Jurkat, Clone E6-1 (cell line): ENCODE measurements at places on chromosomes 7 and 10.

DNA sequence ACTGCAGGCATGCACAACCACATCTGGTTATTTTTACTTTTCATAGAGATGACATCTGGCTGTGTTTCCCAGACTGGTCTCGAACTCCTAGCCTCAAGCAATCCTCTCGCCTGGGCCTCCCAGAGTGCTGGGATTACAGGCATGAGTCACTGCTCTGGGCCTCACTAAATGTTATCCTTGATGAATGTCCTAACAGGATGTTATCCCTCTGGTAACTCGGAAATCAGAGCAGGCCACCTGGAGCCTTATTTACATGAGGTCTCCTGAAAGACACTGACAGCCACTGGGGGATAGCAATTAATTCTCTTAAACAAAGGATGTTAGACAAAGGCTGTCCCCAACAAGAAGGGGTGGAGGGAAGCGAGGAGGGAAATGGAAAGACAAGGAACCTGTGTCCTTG lies 4.5 kb upstream of the ZNF438 start:
- DNase-seq, result no peak

DNA sequence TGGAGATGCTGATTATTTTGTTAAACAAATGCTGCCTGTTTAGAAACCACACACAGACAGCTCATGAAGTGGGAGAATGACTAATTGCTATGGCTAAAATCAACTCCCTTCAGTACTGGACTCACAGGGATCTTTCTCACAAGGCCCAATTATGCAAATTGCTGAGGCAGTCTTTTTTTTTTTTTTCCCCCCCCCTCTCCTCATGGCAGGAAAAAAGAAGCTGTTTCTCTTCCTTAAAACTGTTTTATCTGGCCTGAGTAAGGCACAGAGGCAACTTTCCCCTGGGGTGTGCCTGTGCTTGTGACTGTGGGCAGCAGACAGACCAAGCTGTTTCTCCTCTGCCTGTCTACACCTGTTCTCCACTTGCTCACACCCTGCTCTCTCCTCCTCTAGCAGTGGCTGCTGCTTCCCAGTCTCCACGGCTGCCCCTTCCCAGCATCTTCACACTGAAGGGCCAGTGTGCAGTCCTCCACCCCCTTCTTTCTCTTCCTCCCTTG lies 65.4 kb upstream of the STEAP1B start:
- DNase-seq, result no peak

DNA sequence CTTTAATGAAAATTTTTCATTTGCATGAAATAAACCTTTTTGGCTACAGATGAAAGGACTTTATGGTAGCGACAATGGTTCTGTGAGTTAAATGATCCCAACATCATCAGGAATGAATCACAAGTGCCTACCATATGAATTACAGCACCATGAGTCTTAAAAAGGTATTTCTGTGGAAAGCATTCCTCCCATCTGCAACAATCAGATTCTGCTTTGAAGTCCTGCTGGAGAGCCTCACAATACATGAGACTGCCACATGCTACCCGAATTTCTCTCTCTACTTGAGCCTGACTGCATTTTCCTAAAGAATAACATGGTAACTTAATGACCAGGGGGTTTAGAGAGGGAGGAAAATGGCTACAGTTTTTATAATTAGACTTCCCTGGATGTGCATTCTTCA lies 190.3 kb downstream of the TWIST1 start:
- no peak for DNase-seq

DNA sequence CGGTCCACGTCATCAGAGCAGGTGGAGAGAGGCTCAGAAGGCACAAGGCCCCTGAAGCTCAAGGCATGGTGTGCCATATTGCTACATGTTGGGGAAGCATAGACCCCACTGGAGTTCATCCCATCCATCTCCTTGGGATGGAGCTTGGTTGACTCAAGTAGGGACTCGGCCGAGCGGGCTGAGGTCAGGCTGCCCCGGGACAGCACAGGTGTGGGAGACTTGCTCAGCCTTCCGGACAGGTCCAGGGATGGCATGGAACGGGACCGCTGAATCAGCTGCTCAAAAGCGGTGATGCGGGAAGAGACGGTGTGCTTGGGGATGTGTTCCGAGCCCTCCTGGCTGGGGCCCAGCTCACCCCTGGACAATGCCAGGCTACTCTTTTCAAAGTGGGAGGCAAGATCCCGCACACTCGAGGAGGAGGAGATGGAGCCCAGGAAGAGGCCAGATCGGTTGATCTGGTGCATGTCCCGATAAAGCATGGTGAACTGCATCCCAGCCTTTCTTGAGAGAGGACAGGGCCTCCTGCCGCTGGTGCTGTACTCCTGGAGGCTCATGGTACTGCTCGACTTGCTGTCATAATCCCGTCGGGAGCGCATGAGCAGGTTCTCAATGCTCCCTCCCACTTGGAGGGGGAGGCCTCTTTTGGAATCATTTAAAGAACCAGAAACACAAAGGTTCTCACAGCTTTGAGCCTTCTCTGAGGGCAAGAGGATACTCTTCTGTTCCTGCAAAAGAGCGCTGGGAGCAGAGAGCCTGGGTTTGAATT lies 65.6 kb upstream of the PDLIM1 start:
- no peak for DNase-seq

DNA sequence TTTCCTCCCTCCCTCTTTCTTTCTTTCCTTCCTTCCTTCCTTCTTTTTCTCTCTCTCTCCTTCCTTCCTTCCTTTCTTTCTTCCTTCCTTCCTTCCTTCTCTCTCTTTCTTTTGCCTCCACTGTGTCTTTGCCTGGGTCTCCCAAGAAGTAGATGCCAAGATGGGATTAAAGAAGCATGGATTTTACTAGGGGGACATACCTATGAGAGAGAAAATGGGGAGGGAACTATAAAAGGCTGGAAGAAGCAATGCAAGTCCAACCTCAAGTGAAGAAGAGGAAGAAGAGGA lies 33.3 kb upstream of the CRTAC1 start:
- DNase-seq, result no peak

DNA sequence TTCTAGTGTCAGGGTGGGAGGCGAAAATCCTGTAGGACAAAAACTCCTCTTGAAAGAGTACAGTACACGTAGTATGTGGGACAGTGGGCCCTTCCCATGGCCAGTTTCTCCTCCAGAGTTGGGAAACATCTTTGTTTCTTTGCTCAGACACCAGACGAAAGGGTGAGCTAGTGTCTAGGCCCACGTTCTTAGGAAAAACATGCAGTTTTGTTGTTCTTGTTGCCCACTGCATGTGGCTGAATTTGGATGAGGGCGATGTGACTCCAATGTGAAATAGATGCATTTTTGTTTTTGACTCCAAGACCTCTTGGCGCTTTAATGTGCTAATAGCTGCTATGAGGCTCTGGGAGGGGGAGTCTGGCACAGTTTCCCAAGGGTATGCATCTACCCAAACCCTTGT lies 100.8 kb downstream of the ATXN7L1 start:
- no peak for DNase-seq

- no peak for DNase-seq
These were observed 165.2 kb downstream of the AMPH start for GRCh38 chr7:38465956-38466355.

DNA sequence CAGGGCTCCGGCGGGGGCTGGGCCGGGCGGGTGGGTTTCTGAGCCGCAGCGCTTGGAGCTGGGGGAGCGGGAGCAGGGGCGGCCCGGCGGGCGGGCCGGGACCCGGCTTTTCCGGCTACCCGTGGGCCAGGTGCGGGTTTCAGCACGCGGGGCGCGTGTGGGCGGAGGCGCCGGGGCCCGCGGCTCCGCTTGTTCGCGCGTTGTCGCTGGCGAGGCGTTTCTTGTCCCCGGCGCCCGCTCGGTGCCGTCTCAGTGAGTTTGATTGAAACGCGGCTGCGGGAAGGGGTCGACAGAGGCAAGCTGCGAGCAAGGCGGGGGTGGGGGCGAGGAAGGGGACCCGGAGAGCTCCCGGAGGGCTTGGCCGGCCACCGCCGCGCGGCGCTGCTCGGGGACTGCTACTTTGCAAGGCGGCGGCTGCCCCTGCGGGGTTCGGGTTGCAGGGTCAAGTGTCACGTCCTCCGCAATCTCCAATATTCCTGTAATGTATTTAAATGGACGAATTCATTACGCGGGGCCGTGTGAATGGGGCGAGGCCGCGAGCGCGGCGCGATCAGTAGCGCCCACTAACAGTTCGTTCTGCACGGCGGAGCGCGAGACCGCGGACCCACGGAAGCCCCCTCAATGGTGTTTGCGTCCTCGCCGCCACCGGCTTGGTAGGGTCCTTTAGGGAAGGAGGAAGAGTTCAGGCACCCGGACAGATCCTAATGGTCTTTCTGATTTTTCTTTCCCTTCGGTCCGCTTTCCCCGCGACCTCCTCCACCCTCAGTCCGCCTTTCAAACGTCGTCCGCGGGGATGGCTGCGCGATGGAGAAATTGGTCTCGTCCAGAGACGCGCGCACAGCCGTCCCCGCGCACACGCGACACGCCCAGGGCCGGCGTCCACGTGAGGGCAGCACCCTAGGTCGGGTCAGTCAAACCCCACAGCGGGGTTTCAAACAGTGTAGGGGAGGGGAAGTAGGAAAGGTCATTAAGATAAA lies 76.9 kb downstream of the INSIG1 start:
- DNase-seq, result no peak

DNA sequence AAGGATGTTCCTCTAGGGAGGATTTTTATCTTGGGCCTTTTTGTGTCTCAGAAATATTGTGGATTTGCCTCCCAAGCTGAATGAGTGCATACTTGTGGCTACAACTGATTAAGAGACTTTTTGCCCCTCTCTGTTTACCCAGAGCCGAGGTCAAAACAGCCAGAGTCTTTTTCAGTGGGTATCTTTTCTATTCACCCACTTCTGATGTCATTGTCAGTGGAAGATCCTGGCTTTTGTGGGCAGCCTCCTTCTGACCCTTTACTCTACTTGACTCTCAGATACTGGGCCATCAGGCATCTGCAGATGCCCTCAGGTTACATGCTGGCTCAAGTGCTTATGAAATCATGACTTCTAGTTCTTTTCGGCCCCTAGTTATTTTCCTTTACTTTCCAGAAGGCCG lies 19.6 kb upstream of the PIP4K2A start:
- DNase-seq, result no peak

DNA sequence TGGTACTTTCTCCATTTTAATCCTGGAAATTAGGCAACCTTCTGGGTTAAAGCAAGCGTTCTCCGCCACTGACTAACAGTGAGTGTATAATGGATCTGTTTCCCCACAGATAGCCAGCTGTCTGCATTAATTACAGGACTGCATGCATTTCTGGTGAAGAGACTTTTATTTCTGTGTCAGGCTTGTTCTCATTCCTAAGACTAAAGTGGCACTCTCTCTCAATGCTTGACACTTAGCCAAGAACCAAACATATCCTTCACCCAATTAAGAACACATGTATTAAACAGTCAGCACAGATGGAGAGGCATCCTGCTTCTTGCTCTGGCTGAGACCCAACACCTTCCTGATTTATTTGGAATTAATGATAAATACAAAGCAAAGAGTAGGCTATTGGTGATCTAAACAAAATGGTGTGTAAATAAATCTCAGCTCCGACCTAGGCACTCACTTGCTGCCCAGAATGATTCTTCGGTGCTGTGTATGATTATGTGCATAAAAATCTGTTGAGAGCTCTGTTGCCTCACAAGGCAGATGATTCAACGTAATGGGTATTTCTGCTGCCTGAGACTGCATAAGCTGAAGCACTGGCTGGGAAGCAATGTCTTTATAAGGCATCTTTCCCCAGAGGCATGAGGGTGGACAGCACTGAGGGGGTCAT lies 16.8 kb downstream of the CALU start:
- DNase-seq, result no peak

- DNase-seq, result no peak
These were observed 2.9 kb downstream of the TECPR1 start for GRCh38 chr7:98249106-98249505.

DNA sequence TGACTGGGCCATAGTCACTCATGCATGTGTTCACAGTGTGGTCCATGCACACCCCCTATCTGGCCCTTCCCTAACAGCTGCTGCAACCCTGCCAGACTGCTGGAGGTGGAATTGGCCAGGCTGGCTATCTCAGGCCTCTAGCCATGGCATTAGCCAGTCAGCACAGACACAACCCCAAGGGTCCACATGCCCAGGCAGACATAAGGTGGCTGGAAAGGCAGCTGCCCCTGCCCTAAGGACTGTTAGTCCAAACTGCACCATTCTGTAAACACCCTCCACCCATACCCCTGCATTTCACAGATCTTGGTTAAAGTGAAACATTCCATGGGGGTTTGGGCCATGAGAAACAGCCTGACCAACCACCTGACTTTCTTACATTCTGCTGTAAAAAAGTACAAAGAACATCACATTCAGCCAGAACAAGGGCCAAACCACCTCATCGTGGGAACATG lies 137.4 kb upstream of the KCNMA1 start:
- no peak for DNase-seq
